AG04450 (cell line): ENCODE measurements at places on chromosomes 11 and 22.

DNA sequence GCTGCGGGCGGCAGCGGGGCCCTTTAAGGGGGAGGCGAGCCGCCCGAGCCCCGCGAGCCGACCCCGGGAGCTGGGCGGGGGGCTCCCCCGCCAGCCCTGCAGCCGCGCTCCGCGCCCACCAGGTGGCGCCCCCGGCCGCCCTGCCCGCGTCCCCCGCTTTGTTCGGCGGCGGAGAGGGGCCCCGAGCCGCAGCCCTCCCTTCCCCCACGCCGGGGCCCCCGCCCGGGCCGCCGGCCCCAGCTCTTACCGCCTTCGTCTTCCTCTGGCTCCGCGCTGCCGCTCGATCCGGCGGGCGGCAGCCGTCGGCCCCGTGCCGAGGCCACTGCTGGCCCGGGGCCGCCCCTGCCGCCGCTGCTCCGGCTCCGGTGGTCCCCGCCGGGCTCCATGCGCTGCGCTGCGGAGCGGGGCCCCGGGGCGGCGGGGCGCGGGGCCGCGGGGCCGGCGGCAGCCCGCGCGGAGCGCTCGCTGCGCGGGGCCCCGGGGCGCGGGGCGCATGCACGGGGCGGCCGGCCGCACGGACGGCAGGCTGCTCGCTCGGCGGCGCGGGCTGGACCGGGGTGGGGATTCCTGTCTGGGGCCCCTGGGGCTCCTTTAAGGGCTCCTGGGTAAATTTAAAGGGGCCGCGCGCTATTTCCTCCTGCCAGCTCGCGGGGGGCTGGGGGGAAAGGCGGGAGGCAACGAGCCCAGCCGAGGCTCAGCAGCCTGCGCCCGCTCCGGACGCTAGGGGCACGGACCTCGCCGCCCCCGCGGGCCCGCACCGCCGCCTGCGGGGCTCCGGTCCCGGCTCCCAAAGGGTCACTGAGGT is at the start of gene ZFTA:
TSS of gene ZFTA (minus strand) at position 539 of the 805 bp plus-strand sequence. CDS start at position 386, 153 bp downstream.
- no peak for DNase-seq

GRCh38 chr22:37148031-37148651 is 1.6 kb downstream of the IL2RB start:
- DNase-seq = no peak

DNA sequence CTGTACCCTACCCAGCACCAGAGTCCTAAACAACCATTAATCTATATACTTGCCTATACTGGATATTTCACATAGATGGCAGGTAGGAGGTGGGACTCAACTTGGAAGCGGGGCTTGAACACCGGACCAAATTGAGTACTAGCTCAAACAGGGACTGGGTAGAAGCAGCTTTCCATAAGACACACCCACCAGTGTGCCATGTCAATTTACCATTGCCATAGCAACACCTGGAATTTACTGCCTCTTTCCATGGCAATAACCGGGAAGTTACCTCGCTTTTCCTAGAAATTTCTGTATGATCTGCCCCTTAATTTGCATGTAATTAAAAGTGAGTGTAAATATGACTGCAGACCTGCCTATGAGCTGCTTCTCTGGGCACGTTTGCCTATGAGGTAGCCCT is 38.6 kb upstream of the CUL5 start:
- no peak for DNase-seq

GRCh38 chr11:117071344-117071787 is 26.9 kb downstream of the SIK3 start:
- no peak for DNase-seq

GRCh38 chr22:38697425-38698089 is 3.2 kb downstream of the JOSD1 start:
- no peak for DNase-seq

- no peak for DNase-seq
Observed at GRCh38 chr11:84389696-84390095, 1103.5 kb upstream of the CCDC90B start.

DNA sequence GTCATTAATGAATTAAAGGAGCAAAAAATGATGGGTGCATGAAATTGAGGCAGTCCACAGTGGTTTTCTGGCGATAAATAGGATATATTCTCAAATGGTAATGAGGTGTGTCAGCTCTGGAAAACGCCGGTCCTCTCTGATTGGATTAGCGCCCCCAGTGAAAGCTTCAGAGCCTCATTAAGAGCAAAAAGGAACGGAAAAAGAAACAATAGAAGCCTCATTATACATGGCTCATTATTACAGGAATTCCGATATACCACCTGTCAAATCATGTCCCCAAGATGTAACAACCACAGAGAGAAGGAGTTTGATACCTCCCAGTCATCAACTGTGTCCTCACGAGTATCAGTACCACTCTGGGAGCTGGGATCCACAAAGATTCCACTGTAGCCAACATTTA is 175.7 kb upstream of the PITPNB start:
- no peak for DNase-seq

- DNase-seq = no peak
Observed at GRCh38 chr11:112352907-112353306, 92.2 kb upstream of the PLET1 start.

DNA sequence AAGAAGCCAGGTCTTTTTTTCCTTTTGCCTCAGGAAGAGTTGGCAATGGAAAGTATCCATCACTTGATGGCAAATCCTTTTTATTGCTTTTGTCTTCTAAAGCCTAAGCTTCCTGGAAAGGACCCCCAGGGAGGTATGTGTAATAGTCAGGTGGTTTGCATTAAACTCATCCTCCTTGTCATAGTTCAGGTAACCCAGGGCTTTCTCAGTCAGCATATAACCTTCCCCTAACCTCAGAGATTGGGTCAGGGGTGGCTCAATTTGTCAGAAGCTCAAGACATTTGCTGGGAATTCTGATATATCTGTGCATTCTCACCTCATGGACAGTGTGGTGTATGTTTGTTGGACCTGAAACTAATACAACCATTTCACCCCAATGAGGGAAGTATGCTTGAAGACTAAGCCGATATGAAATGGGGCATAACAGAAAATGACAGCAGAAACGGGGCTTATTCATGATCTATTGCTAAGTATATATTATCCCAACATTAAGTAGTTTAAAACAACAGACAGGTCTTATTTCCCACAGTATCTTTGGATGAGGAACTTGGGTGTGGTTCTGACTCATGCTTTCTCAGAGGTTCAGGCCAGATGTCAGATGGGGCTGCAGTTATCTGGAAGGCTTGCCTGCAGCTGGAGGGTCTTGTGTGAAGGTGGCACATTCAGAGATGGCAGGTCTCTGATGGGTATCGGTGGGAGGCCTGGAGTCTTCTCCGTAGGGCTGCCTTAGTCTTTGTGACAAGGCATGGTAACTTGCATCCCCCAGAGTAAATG is 135.8 kb upstream of the SPON1 start:
- no peak for DNase-seq

DNA sequence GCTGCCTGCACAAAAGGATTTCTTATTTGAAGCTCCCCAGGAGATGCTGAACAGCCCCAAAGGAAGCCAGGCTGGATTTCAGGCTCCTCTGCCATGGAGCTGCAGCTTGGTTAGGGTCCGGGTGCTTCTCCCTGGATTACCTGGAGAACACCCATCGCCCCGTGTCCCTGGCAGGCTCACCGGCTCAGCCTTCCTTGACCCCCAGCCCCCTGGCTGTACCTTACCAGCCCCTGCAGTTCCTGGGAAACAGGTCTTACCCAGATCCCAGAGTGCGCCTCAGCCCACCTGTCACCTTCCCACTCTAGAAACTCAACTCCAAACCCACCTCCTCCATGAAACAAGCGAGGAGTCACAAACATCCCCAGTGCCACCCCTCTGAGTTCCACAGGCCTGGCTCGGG is 45.3 kb upstream of the CD5 start:
- no peak for DNase-seq
